ENCODE measurements at places on chromosomes 7 and 10.

DNA sequence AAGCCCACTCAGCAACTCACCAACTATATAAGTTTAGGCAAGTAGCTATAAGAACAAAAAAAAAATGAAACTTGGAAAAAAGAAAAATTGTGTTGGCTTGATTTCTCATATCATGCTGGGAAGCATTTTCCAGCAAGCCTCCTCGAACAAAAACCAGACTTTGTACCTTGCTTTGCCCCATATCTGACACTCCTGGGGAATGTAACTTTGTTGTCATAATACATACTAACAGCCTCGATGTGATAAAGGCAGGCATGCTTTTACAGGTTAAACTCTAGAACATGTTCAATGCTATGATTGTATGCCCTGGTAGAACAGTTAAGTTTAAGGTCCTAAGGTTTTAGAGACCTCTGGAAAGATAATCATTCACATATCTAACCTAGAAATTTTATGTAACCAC lies 11.6 kb downstream of the CFAP43 start:
- DNase-seq = no peak

GRCh38 chr7:142774826-142775225 lies 4.1 kb downstream of the PRSS2 start:
- DNase-seq = peak; percentile 35

DNA sequence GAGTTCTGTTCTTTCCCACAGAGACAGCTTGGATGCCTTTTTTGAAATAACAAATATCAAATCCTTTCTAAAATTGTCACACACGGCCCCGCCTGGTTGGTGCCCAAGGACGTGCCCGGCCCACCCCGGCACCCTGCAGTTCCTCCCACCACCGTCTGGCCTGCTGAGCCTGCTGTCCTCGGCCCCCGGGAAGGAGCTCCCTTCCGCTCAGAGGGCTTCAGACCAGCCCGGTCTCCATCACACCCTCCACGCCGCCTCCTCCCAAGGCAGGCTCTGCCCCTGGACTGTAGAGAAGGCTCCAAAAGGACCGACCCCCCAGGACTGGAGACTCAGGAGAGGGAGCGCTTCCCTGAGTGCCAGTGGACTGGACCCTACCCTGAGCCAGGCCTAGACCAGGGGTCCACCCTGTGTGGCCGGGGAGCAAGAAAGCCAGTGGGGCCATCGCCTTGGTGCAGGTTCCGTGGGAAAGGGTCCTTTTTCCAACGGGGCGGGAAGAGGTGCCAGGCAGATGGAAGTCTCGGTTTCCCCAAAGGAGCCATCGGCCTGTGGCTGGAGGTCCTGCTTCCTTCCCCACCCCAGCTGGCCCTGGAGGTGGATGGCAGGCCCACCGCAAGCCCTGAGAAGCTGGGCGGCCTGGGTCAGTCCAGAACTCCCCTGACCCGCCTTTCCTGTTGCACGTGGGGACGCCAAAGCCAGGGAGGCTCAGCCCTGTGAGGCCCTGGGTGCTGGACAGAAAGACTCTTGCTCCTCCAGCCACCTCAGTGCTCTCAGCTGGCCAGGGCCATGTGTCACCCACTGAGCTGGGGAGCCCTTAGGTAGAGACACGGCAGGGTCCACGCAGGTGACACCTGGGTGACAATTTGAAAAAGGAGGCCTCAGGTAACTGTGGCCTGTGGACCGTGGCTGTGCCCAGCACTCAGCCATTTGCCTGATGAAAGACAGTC lies 69.8 kb downstream of the PWWP2B start:
- DNase-seq = no peak

DNA sequence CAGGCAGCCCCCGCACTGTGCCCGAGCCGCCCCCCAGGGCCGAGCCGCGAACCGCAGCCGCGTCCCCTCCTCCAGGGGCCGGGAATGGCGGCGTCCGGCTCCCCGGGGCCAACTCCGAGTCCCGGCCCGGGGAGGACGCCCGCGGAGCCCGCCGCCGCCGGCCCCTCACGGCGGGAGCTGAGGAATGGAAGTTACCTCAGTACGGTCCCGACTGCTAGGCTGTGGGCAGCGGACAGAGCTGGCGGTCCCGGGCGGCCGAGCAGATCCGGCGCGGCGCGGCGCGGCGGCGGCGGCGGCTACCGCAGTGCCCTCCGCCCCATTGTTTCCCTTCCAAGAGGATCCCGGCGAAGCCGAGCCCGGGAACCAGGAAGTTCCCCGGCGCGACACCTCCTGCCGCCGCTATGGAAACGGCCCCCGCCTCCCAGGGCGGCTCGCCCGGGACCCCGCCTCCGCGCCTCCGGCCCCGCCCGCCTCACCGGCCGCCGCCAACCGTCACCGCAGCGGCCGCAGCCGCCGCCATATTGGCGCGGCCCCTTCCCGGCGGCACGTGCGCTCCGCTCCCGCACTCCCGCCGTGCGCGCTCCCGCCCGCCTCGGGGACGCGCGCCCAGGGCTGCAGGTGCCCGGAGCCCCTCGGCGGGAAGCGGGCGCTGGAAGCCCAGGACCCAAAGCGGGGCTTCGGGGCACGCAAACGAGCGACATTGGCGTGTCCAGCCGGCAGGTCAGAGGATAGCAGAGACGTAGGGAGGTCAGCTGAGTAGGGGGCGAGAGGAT lies at the start of gene USP6NL:
Gene USP6NL (minus strand): TSS at position 403 of the 773 bp plus-strand sequence. CDS start 14,016 bp downstream, outside the sequence.
- peak; percentile 76 for DNase-seq

DNA sequence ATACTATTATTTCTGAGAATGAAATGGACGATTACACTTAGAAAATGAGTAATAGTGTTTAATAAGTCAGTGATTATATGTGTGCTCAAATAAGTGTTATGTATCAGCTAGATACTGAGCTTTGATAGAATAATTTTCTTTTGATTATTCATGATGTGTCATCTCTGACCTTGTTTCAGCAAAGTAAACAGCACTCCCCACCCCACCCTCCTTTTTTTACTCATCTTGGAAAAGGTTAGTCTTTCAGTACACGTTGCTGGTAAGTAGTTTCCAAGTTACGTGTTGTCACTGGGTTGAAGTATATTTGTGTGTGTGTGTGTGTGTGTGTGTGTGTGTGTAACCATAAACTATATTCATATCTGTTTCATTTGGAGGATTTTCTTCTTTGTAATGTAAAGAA lies 84.1 kb downstream of the GNAI1 start:
- peak; percentile 42 for DNase-seq

DNA sequence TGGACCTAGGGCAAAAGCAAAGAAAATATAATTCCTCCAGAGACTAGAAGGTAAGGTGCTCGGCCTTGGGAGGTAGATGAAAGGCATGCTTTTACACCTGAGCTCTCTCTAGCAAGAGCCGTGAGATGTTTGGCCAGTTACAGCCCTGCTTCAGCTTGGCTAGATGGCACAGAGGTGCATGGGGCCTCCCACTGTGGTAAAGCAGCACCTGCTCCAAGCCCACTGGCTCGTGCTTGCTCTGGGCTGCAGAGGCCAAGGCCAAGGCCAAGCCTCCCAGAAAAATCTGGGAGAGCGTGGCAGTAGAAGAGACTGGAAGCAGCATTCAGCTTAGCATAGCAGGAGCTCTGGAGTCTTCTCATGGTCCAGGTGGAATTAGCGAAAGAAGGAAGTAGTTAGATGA lies 31.0 kb upstream of the OPALIN start:
- DNase-seq = no peak

- DNase-seq = no peak
Measured at GRCh38 chr10:12971001-12971788, 30.3 kb downstream of the CCDC3 start.

DNA sequence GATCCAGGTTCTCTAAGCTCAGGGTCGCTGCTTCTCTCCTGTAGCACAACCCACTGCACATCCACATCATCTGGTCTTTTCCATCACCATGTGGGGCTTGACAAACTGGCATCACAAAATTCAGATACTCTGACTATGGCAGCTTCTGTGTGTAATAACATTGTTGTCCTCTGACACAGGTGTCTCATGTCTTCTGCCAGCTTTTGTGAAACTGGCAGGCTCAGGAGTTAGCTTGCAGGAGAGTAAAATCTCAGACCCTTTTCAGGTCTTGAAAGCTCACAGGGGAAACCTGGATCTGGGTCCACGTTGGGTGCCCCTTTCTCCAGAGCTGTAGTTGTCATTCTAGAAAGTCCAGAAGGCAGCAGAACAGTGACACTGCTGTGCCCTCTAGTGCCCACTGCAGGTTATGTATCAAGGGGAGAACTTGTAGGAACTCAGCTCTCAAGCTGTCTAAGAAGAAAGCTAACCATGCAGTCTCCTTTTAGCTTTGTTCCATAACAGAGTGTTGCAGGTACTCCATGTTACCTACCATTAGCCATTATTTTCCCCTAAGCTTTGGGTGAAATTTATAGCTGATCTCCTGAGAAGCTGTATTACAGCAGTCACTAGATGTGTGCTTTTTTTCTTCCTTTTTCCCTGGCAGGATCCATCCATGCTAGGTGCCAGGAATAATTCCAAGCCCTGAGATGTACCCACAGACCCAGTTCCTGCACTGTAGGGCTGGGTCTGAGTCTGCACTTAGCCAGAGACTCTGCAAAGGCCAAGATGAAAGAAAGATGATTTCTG lies 102.7 kb downstream of the ZNF248 start:
- DNase-seq = peak; percentile 4

- DNase-seq = no peak
Measured at GRCh38 chr10:13690281-13690825, 103.6 kb downstream of the PRPF18 start.

GRCh38 chr10:79026806-79027146 lies 42.0 kb upstream of the ZMIZ1 start:
- DNase-seq = no peak

- peak; percentile 56 for DNase-seq
Measured at GRCh38 chr10:32937911-32938424, 20.1 kb downstream of the ITGB1 start.

DNA sequence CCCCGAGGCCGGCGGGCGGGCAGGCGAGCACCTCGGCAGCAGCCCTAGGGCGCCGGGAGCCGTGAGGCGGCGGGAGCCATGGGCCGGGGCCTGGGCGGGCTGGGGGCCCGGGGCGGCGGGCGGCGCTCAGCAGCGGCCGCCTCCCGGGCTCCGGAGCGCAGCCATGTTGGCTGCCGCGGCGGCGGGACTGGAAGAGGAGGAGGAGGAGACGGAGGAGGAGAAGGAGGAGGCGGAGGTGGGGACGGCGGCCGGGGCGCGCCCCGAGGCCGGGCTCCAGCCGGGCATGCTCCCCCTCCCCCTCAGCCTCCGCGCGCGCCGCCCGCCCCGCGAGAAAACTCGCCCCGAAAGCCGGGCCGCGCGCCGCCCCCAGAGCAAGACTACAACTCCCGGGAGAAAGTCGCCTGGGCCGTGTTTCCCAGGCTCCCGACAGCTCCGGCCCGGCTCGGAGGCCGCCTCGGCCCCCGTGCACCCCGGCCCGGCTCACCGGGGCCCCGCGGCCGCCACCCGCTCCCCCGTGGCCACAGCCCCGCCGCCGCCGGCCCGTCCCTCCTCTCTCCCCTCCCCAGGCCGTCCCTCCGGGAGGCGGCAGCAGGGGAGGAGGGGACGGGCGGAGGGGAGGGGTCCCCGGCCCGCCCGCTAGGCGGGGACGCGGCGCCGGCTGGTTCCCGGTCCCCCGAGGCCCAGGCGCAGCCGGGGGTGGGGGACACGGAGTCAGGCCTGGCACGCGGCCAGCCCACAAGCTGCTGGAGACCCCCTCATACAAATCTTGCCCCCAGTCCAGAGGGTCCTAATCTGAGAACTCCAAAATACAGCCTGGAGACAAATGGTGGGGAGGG lies at the start of gene DLG5:
Gene DLG5 (minus strand): TSS at position 190 of the 836 bp plus-strand sequence. CDS start 235 bp downstream, outside the sequence.
- peak; percentile 72 for DNase-seq

DNA sequence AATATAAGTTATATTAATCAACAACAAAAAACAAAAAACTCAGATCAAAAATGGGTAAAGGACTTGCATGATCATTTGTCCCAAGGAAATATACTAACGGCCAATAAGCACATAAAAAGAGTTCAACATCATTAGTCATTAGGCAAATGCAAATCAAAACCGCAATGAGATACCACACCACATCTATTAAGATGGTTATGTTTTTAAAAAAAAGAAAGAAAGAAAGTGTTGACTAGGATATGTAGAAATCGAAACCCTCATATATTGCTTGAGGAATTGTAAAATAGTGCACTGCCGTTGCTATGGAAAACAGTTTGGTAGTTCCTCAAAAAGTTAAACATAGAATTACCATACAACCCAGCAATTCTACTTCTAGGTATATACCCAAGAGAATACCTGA lies 39.4 kb upstream of the CTNNA3 start:
- no peak for DNase-seq

DNA sequence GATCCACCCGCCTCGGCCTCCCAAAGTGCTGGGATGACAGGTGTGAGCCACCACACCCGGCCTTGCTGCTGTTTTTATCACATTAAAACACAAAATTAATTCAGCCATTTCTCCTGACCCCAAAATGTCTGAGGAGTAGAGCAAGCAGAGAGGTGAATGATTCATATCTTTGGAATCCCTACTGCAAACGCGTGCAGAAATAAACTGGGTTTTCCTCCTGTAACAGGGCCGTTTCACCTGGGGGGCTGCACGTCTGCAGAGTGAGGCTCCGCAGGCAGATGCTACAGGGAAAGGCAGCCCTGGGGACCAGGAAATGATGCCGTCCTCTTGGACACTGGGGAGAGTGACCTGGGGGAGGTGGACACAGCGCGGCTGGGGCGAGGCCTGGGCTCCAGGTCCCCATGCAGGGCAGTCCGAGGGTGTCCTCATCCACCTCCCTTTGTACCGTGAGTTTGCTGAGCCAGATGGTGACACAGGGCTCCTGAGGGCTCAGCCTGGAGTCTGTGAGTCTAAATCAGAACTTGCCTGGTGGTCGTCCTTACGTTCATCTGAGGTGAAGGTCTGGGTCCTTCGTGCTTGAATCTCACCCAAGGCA lies 41.9 kb downstream of the PDGFA start:
- no peak for DNase-seq

DNA sequence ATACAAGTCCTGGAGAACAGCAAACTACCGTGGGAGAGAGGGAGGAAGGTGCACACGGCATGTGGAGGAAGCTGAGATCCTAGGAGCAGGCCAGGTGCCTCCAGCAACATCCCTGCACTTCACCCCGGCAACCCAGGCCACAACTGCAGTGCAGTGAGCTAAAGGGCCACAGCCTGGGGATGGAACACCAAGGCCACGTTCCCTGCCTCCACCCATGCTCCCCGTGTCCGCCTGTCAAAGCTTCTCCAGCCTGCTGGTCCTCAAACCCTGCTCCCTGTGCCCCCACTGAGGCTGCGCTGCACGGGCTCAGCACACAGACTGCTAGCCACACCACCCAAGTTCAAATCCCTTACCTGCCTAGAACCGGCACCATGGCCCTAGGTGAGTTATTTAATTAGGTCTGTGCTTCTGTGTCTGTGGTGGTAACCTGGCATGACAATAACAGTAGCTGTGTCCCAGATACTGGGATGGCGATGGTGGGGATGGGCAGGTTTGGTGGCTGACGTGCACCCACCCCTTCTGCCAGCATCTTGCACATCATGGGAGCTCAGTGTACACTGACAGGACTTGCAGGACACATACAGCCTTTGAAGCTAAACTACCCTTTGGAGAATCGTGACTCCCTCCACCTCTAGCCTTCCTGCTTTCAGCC lies 85.5 kb downstream of the FAM53B start:
- no peak for DNase-seq

- DNase-seq = no peak
Measured at GRCh38 chr10:84908491-84908890, 580.1 kb downstream of the CCSER2 start.

- no peak for DNase-seq
Measured at GRCh38 chr7:157828881-157829280, 492.1 kb downstream of the DNAJB6 start.

GRCh38 chr10:1228467-1228975 lies 172.3 kb downstream of the WDR37 start:
- DNase-seq = no peak

- no peak for DNase-seq
Measured at GRCh38 chr7:142717453-142717852, 31.8 kb upstream of the PRSS1 start.

GRCh38 chr7:142892951-142893350 lies 7.4 kb upstream of the TRPV6 start:
- DNase-seq = no peak

All from AG10803 (cell line).